ENCODE measurements at places on chromosomes 2 and 18.

GRCh38 chr2:190099890-190100697 lies 37.6 kb upstream of the MSTN start:
- no peak for DNase-seq

DNA sequence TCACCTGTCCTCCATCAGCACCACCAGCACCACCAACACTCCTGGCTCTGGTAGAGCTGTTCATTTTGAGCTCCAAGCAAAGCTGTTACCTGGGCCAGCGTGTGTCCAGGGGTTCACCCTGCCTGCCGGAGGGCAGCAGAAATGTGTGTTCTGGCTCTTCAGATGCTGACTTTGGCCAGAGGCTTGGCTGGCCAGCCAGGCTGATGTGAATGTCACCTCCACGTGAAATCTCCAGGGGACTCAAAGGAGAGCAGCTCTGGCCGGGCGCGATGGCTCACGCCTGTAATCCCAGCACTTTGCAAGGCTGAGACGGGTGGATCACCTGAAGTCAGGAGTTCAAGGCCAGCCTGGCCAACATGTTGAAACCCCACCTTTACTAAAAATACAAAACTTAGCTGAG lies 33.5 kb downstream of the CIB4 start:
- no peak for DNase-seq

GRCh38 chr18:63676526-63677323 lies 15.0 kb upstream of the SERPINB3 start:
- peak; percentile 44 for DNase-seq

DNA sequence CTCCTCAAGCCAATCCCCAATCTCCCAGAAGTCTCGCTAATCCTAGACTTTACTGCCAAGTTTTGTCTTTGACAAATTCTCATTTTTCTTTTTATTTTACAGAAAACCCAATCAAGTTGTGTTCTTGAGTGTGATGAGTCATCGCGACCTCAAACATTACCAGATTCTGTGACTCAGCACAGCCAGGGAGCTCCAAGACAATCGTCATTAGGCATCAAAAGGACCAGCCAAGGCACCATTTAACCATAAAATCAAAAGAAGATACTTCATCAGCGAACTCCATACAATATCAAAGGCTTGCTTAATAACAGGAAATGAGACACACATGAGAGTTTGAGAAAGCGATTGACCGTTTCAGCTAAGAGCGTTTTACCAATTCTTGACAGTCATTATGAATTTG lies 146.2 kb upstream of the AGAP1 start:
- peak; percentile 74 for DNase-seq

DNA sequence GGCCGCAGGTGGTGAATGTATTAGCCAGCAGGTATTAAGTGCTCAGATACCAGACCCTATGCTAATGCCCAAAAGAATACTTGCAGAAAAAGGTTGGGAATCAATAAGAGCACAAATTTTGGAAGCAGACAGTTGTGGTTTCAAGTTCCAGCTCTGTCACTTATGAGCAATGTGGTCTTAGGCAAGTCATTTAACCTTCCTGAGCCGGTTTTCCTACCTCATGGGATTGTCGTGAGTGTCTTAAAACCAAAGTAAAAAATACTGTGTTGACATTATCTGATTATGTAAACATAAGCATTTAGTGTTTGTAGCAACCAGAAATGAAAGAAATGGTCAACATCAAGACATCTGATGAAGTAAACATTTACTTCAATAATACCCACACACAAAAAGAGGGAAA lies 93.0 kb upstream of the CHST9 start:
- no peak for DNase-seq

- no peak for DNase-seq
Observed at GRCh38 chr2:187618813-187619212, 64.6 kb upstream of the TFPI start.

- no peak for DNase-seq
Observed at GRCh38 chr2:48048476-48049171, 142.3 kb upstream of the FBXO11 start.

DNA sequence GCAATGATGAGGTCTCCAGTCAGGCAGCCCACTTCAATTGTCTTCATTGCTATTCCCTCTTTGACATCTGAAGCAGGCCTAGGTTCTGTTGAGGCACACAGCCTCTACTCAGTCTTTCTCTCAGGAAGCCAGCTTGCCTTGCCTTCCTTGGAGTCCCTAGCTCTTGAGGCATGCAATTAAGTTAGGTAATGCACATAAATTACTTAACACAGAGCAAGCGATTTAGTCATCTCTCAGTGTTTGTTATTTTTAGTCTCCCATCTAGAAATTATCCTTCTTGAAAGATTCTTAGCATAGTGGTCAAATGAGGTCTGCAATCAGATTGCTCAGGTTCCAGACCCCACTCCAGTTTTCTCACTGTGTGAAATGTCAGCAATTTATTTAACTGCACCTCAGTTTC lies 32.0 kb downstream of the SULT1C4 start:
- DNase-seq, result no peak

- DNase-seq, result no peak
Observed at GRCh38 chr2:20291846-20292408, 58.7 kb downstream of the PUM2 start.

DNA sequence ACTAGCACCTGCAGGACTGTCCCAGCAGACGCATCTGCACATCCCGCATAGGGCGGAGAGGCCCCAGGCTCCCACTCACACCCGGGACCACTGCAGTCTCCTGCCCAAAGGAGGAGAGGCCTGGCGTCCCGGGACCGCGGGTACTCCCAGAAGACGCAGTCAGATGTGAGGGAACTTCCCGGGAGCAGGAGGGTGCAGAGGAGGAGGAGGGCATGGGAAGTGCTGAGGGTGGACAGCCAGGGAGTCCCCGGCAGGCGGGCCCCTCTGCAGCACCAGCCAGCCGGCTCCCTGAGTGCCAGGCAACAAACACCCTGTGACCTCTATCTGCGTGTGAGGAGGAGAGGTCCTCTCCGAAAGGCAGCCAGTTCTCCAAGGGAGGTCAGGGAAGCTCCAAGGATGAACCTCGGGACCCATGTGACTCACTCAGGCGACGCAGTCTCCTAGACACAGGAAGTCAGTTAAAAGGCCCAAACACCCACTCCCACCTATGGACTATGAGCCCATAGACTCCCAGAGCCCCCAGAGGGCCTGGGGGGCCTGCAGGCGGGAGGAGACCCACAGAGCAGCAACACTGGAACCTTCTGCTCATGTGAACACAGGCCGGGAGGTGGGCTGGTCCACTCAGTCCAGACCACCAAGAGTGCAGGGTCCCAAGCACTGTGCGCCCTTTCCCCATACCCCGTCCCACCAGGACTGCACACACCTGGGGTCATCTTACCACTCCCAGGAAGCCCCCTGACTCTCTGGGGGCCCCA lies 4.2 kb downstream of the PXDN start:
- no peak for DNase-seq

DNA sequence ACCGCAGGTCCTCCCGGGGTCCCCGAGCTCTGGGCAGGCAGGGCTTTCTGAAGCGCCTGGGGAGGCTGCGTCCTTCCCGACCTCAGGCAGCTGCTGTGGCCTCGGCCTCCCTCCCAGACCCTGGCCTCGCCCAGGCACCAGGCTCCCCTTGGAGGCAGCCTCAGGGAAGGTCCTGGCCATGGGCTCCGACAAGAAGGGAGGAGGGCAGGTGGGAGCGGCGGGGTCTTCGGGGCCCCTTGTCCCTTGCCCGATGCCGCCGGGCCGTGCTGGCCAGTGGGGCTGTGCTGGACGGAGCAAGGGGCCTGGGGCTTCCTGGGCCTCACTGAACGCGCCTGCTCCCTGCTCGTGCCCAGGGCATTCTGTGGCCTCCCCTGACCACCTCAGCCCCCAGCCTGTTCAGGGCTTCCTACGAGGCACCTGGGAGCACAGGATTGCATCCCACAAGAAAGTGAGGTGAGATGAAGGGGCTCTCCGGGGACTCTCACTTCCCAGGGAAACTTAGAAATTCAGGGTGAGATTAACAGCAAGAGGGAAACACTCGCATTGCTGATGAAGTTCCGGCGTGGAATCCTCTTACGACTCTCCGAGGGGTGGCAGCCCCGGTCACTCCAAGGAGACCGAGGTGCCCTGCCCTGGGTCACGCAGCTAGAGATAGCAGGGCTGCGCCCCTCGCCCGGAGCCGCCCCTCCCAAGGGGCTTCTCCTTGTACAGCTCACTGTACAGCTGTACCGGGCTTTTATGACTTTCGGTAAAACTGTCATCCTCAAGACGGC lies 778 bp downstream of the MFSD2B start:
- DNase-seq, result no peak

Data from HCT116 (cell line).